Stimulated activated CD4-positive, alpha-beta T cell treated with anti-CD3 and anti-CD28 coated beads, Interleukin-2, amount 100 ng/mL, for 24 hours (primary cell): ENCODE measurements at places on chromosomes 4 and X.
A peak's percentile ranks its signal among the peaks of the same experiment; 100 is the strongest.

DNA sequence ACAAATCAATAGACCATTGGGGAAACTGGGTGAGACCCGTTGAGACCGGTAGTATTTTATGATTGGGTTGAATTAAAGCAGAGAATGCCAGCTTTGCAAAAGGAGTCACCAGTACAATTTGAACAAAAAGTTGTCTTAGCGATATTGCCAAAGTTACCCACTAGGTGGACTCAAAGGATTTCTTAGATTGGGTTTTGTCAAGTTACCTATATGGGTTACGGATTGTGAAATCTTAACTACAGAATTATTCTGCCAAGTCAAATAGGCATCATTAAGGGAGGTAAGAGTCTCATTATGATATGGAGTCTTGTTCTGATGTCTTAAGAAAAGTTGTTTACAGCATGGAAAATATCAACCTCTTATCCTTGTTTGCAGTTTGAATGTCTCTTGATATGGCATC, 15.0 kb upstream of the CT47A1 start:
- no peak for DNase-seq

DNA sequence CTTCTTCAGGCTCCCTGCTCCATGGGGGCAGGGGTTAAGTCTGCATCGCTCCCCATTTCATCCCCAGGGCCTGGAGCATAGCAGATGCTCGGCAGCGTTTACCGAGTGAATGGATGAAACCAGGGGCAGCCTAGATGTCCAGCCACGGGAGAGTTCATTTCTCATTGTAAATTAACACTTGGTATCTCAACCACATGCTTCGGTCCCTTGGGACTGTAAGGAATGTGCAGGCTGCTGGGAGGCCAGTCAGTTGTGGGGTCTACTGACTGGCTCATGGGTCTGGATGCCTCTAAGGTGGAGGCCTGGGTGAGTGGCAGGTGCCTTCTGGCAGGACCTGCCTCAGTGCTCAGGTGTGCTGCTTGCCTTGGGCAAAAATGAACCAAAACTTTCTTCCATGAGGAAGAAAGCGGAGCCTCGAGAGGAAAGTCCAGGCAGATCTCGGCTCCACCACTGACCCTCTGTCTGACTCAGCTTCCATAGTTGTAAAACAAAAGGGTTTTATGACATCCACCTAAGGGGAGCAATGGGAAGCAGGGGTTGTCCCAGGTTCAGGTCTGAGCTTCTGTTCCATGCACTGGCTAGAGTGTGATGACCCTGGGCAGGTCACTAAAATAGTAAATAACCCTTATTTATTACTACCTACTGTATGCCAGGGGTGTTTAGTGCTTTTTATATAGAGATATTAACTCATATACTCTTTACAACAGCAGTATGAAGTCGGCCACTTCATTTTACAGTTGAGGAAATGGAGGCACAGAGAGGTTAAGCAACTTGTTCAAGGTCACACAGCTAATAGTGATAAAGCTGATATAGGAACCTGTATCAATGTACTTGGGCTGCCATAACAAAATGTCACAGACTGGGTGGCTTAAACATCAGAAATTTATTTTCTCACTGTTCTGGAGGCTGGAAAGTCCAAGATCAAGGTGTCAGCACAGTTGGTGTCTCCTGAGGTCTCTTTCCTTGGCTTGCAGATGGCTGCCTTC, 144.3 kb upstream of the STX18 start:
- DNase-seq = no peak

- DNase-seq = peak; percentile 78
These were observed 55.0 kb downstream of the FAM53A start for GRCh38 chr4:1628892-1629698.

DNA sequence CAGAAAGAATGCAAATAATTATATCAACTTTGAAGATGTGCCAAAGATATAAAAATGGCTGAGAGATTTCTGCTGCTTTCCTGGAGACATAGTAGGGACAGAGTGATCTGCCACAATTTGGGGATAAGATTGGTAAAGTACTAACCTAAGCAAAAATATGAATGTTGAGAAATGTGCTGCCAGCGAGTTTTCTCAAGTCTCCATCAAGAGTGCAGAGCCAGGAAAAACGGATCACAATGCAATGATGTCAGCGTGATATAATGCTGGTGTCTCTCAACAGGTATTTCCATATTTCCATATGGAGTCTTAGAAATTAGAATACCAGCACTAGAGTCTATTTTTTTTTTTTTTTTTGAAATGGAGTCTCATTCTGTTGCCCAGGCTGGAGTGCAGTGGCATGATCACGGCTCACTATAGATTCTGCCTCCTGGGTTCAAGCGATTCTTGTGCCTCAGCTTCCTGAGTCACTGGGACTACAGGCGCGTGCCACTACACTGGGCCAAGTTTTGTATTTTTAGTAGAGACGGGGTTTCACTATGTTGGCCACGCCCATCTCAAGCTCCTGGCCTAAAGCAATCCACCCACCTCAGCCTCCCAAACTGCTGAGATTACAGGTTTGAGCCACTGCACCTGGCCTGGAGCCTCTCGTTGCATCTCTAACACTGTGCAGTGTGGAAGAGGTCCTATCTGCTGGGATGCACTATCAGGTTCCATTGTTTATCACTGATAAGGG, 893.5 kb downstream of the TRIML1 start:
- no peak for DNase-seq

GRCh38 chr4:20378181-20378580, 126.5 kb downstream of the SLIT2 start:
- no peak for DNase-seq

DNA sequence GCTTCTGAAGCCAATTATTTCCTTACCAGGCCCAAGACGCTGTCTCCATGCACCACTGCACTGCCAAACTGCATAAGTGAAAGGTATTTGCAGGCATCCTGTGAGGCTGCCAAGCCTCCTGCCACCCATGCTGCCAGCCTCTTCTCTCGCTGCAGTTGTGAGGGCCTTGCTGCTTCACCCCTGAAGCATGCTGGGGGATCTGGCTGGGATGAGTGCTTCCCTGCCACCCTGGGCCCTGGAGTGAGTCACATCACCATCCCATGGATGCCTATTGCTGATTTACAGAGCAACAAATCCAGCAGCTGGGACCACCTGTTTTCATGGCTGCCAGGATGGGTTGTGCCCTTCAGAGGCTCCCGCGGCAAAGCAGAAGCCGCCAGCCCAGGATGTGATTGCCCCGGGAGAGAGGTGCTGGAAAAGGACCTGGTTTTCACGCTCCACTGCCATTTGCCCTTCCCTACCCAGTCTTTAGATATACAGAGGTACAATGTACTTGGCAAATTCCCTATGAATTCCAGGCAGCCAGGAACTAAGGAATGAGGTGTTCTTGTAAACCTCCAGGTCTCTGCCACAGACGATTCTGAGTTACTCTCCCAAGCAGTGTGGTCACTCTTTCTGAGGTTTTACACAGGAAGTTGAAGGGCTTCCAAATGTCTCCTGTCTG, 41.5 kb upstream of the PTCHD1 start:
- DNase-seq = no peak

- no peak for DNase-seq
These were observed 37.7 kb upstream of the OCIAD2 start for GRCh38 chr4:48944252-48944651.

DNA sequence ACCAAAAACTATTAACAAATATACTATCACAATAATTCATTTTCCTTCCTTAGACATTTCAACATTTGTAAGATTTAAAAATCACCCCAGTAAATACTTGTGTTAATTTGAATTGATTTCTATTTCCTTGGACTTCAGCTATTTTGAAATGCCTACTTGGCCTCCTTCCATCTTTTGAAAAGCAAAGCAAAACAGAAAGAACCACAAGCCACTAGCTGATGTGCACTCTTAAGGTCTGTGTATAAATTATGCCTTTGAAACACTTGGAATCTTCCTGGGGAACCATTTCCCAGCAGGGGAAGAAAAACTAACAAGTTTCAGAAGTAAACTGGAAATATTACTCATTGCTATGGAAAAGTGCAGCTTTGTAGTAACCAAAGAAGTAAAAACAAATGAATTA, 139.8 kb downstream of the CLCN4 start:
- no peak for DNase-seq

DNA sequence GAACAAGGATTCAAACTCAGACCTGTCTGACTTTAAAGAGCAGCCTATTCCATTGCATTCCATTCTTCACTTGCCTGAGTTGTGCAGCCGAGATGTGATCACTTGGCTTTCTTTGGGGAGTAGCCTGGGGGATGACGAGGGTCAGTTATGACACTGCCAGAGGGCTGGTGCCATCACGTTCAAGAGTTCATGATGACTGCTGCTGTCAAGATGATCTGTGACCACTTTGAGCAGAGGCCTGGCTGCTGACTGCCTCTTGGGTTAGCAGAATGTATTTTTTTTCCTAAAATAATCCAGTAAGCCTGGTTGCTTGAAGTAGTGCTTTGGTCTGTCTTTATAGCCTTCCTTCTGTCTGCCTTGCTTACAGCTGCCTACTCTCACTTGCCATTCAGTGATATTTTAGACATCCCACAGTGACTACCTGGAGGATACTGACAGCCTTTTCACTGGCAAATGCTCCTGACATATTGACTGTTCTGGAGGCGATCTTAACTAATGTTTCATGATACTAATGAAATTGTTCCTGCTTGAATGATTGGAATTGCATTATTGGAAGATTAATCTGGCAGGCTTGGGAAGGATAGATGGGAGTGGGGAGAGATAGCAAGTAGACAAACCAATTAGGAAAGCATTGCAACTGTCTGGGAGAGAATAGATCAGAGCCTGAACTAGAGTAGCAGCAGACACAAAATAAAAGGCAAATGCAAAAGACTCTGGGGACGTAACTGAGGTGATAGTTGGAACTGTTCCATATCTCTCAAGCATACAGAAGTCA, 221.6 kb upstream of the LCORL start:
- no peak for DNase-seq

- DNase-seq = no peak
These were observed 53.8 kb downstream of the ARHGAP6 start for GRCh38 chrX:11611965-11612364.

DNA sequence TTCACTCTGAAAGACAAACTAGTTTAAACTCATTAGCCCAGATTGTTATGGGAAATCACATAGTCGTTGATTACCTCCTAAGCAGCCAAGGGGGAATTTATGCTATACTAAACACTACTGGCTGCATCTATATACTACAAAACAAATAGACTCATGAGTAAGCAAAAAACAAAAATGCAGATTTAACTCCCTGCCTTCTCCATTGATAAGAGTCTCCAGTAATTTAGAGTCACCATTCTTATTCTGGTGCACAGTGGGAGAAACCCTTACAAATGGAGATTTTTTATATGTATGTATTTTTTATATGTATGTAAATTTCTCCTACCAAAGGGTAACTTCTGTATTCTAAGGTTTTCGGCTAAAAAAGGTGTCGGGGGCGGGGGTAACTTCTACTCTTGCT, 126.6 kb downstream of the PLS3 start:
- no peak for DNase-seq

DNA sequence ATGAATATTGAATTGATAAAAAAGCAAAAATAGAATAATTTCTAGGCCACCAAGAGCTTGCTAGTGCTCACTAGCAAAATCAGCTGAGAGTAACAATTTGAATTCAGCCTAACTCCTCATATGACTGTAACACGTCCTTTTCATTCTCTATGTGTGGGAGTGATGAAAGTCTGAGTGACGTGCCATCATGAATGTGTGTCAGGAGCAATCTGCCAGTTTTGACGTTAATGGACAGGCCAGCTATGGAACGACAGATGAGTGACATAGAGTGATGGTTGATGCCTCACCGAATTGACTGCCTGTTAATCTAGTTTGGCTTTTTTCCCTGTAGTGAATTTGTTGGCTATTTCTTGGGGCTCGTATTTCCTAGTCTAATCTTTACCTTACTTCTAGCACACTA, 200.7 kb downstream of the TLL1 start:
- no peak for DNase-seq

DNA sequence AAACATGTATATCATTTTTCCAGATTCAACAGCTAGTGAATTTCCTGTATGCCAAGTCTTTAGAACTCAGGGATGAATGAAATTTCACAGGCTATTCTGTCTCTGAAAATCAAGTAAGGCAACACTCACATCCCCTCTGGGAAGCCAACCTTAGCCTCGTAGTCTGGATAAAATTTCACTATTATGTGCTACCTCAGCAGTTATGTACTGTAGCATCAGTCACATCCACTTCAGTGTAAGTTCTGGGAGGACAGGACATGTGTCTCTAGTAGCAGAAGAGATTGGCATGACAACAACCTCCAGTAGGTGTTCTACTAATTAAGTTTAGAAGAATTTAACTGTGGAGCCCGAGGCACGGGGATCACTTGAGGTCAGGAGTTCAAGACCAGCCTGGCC, 42.4 kb upstream of the HS3ST1 start:
- DNase-seq = no peak

DNA sequence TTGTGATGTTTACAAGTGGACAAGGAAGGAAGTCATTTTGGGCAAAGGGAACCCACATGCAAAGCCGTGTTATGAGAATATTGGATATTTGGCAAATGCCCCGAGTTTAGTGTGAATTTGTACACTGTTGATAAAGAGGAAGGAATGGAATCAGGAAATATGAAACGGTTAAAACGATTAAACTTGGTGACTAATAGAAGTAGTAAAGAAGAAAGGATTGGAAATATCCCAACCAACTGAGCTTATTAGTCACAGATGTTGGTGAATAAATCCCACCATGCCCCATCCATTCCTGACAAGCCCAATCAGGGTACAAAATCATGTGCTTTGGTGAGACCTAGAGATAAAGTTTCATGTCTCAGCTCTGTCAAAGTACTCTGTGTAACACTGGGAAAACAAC, 22.0 kb downstream of the ARHGAP24 start:
- no peak for DNase-seq

DNA sequence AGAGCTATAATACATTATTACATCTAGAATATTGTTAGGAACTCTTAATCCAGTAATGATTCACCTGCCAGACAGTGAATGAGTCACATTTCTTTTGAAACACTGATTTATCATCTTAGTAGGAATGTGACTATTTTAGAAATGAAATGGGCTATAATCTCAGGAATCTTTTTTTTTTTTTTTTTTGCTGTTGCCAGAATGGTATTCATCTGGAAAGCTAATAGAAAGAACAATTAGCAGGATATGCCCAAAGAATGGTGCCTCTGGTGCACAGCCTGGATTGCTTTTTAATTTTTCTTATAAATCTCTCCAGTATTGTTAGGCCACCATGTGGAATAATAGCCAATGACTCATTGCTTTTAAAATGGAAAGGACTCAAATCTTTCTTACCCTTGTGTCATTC, 181.1 kb upstream of the SMIM31 start:
- no peak for DNase-seq

DNA sequence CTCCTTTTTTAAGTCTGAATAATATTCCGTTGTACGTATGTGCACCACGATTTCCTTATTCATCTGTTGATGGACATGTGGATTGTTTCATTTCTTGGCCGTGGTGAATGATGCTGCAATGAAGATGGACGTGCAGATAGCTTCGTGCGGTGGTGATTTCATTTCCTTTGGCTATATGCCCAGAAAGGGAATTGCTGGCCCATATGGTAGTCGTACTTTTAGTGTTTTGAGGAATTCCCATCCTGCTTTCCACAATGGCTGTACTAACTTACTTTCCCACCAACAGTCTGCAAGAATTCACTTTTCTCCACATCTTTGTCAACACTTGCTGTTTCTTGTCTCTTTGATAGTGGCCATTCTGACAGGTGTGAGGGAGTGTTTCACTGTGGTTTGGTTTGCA, 12.8 kb downstream of the ZFP42 start:
- DNase-seq = no peak
